ENCODE measurements at places on chromosomes 5 and 9.

DNA sequence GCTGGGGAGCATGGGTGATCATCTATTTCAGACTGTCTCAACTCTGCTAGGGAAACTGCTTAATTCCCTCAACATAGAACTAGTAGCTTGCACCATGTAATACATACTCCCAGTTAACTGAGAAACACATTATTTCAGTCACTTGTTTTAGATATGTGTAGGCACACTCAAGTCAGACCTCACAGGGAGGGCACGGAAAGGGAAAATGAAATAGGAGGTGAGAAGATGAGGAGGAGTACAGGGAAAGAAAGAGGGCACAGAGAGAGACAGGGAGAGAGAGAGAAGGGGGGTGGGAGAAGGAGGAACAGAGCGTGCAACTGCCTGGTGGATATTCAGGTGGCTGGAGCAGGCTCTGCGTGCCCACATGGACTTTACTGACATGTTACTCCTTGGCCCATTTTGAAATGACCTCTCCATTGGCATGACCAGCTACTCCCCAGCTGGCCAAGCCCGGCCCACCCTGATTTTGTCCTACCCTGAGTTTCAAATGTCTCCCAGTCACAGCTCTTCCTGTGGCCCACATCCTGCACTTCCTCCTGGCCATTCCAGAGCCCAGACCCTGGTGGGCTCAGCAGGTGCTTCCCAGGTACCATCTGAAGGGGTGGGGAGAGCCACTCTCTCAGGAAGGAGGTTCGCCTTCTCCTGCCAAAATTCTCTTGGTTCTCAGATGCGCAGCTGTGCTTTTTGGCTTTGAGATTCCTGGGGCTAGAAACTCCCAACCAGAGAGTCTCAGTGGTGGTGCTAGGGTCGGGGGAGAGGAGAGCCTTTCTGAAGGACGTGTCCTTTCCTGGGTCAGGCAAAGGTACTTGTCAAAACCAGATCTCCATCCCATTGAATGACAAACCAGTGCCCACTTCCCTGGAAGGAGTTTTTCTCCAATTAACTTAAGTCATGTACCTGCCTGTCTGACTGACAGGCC is 229.4 kb downstream of the FSTL4 start:
- DNase-seq, result no peak

GRCh38 chr9:124725068-124725452 is 46.1 kb downstream of the NR6A1 start:
- no peak for DNase-seq

DNA sequence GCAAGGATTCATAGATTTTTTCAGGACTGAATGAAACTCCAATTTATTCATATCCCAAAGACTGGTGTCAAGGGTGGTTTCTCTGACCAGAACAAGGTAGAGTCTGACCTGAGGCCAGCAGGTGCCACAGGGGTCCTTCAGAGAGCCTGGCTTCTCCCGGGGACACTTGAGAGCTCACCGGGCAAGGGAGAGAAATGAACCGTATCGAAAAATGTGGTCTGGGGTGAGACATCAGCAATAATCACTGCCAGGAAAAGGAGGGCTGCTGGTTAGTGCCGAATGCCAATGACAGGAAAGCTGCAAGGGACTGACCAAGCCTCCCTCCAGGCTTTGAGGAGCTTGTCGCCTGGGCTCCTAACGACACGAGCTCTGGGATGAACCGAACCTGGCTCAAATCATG is 142.7 kb downstream of the TTLL11 start:
- no peak for DNase-seq

- peak; percentile 84 for DNase-seq
Observed at GRCh38 chr5:96228408-96228807, 204.6 kb downstream of the PCSK1 start.

- peak; percentile 52 for DNase-seq
Observed at GRCh38 chr9:17531642-17532254, 47.1 kb upstream of the SH3GL2 start.

- no peak for DNase-seq
Observed at GRCh38 chr5:86228147-86228546, 389.6 kb upstream of the COX7C start.

DNA sequence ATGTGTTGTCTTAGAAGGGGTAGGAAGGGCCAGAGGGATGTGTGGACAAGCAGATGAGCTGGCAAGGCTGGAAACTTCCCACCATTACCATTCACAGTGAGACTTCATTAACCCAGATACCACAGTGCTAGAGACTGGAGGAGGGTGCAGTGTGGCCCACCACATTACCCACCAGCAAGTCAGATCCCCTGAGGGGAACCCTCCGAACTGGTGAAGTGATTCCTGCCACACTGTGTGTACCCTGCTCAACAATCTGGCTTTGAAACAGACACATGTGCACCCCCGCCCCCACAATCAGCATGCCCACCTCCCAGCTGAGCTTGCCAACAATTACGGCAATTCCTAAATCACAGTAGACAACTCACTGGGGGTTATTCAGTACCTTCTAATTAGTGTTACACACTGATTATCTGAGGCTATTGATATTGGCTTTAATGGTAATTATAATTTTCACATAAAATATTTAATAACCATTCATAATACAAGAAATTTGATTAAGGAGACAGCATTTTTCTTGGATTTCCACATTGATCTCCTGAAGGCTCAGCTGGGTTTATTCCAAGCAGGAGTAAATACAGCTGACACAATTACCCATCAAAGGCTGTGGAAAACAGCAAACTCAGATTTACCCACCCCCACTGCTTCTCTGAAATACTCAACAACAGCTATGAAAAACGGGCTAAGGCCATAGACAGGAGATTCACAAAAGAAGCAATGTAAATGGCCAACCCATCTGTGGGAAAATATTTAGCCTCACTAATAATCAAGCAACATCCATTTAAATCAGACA is 169.3 kb upstream of the FSTL4 start:
- DNase-seq, result no peak

DNA sequence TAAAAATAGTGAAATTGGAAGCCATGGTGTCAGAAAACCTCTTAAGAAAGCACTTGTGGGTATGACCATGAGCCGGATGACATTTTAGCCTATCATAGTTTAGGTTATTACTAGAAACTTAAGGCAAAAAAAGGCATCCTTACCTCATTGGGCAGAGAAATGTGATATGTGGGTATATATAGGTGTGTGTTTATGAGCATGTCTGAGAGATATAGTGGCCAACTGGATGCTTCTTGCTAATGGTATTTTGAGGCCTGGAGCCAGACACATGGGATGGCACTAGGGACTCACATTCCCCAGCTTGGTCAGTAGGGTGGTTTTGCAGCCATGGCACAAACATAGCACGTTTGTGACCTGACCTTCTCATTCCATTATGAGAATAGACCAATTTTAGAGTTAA is 295.6 kb upstream of the MEF2C start:
- no peak for DNase-seq

GRCh38 chr9:32741706-32742105 is 41.6 kb upstream of the TMEM215 start:
- DNase-seq, result peak; percentile 60

GRCh38 chr9:80025131-80025530 is 453.4 kb downstream of the TLE4 start:
- peak; percentile 51 for DNase-seq

DNA sequence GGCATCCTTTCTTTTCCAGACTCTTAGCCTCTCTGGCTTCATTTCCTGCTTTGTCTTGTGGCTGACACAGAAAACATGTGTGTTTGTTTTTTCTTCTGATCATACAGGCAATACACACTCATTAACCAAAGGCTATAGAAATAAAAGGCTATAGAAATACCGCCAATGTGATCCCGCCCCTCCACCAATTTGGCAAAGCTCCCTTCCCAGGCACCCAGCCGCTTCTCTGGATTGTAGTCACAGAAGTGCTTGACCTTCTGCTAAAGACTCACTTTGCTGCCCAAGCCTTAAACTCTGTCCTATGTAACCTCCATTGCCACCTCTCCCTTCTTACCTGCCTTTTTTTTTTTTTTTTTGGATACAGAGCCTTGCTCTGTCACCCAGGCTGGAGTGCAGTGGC is 5.3 kb downstream of the TXNDC15 start:
- DNase-seq, result no peak

- DNase-seq, result no peak
Observed at GRCh38 chr5:107545486-107545885, 125.3 kb downstream of the EFNA5 start.

DNA sequence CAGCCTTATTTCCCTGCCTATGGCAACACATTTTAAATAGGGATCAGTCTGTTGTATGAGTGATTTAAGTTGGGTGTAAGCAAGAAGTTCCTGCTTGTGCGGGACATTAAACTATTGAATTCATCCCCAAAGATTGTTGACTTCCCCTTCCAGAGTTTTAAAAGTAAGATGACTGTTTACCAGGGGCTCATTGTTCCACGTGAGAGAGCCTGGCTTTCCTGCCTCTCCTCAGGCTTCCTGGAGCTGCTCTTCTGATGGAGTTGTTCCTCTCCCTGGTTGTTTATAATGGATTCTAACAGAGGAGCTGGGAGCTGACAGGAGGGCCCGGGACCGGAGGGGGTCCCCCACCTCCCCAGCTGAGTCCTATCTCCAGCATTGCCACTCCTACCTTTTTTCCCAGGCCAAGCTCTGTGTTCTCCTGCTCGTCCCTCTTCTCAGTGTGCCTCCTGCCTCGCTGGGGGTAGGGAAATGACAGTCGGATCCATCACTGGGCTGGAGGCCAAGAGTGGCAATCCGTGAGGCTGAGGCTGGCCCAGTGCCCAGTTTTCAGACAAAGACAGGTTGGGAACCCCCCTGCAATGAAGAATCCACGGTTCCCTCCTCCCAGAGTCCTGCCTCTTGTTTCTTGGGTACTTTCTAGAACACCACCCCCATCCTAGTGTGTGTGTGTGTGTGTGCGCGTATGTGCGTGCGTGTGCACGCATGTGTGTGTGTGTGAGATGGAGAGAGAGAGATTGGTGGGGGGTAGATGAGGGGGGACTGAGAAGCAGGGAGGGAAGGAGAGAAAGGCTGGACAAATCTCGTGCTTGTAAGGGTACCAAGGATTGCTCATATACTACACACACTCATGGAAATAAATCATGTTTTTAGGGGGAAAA is 123.7 kb upstream of the NFIB start:
- peak; percentile 45 for DNase-seq

GRCh38 chr9:115466756-115467155 is 348.8 kb upstream of the TNC start:
- DNase-seq, result no peak

DNA sequence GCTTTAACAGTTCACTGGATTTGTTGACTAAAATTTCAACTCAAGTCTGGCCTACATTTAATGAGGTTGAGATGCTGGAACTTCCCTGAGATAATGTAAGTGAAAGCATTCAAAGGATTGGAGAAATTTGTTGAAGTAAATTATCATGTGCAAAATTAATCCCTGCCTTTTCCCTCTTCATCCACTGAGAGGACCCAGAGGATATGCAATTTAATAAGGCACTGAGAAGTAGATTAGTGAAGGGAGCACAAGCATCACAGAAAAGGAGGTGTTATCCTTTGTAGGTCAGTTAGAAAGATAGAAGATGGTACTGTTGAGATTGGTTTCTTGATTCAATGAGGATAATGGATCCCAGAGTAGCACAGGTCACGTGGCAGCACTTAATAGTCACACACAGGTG is 42.6 kb upstream of the ANKRD31 start:
- DNase-seq, result no peak

DNA sequence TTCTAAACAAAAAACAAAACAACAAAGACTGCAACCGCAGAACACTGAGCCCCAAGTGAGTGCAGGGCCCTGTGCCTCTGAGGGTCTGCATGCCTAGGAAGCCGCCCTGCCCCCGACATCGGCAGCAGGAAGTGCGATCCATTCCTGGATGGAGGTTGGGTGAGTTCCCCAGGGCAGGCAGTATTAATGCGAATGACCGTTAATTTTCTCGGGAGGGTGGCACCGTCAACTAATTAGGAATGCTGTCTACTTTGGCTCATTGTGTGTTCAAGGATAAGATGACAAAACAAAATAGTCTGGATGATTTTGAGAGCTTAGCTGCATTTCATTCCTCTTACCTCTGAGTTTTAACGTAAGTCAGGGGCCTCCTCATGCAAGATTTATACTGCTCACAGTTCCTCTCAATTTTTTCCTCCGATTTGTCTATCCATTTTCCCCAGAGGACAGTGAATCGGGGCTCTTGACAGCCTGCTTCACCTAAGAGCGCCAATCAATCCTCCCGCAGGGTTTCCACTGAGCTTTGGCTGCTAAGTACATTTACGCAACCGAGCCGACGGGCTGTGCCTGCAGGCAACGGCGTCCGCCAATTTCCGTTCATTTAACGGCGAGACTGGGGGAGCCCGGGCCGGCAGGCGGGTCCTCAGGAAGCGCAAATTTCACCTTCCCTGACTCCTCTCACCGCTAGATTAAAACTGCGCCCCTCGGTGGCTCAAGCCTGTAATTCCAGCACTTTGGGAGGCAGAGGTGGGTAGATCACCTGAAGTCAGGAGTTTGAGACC is 2.9 kb upstream of the NXNL2 start:
- peak; percentile 64 for DNase-seq
